ENCODE measurements at places on chromosomes 12 and 14.

- DNase-seq = no peak
Measured at GRCh38 chr12:105229371-105229770, 6.6 kb downstream of the APPL2 start.

GRCh38 chr14:85653029-85653428, 123.1 kb downstream of the FLRT2 start:
- DNase-seq = no peak

GRCh38 chr14:100503251-100503650, 84.0 kb downstream of the BEGAIN start:
- no peak for DNase-seq

GRCh38 chr14:104796687-104797081, 1.1 kb upstream of the AKT1 start:
- DNase-seq = no peak

DNA sequence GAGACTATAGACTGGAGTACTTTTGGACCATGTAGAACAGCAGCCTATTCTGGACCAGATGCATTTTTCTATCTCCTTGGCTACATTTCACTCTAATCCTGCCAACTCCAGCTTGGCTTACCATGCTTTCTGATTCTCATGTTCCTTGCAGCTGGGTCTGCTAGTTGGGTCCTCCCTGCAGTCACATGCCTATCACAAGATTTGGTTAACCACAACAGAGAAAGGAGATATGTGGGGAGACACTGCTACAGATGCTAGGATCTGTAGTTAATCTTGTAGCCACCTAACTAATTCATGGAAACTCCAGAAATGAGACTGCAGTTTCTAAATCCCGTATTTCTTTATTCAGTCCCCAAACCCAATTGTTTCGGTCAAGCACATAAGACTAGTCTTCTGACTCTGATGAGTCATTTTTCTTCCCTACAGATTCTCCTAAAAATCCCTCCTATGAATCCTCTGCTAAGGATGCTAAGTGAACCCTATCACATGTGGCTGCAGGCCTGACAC, 410.6 kb downstream of the DAD1 start:
- DNase-seq = no peak
